ENCODE measurements at places on chromosomes 12 and 14.

DNA sequence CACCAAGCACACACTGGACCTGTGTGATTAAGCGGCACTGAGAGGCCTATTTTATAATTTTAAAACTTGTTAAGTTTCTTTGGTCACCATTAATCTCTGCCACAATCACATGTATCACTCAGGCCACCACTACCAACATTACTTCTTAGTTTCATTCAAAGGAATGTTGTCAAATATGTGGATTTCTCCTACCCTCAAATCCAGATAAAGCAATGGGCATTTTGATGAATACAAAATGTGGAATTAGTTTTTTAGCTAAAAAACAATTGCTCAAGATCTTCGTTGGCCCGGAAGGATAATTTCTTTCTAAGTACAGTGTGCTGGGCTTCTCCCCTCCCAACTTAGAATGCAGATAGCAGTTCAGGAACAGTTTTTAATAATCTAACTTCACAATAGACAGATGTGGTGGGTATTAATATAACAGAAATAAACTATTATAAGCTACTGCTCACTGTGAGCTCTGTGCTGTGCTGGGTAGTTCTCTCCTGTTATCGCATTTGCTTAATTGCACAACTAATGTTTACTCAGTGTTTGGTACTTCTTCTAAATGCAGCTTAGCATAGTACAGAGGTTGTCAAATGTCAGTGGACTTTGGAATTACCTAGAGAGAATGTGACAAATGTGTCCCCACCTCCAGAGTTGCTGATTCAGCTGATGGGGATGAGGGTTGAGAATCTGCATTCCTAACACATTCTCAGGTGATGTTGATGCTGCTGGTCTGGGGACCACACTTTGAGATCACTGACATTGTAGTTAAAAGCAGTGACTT, 266.7 kb upstream of the AMIGO2 start:
- DNase-seq = no peak

DNA sequence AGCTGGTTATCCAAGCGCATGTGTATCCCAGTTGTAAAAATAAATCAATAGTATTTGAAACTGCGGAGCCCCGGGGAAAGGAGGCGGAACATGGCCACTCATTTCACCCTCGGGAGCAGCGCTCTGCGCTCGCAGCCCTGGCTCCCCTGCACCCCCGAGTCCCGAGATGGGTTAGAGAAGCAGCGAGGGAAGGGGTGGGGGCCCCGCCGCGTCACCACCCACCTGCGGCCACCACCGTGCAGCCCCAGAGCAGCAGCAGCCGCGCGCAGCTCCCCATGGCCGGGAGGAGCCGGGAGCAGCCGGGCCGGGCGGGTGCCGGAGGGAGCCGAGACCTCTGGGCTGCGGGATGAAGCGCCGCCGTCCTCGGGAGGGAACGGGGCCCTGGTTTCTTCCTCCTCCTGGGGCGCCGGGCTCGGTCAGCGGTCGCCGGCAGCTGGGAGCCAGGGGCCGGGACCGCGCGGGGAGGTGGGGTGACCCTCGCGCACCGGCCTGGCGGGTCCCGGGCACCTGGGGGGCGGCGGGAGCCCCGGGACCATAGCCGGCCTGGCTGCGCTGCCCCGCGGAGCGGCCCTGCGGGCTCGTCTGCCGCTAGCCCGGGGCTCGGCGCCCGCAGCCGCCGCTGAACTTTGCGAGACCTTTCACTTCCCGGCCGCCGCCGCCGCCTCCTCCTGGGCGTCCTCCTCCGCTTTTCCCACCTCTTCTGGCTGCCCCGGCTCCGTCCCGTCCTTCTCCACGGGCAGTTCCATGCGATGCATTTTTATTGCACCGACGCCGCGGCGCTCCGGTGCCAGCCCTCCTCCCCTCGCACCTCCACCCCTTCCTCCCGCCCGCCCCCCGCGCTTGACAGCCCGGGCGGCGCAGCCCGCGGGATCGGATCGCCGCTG, at the start of gene NTN4:
Gene NTN4 (minus strand): TSS at position 732 of the 884 bp plus-strand sequence. CDS start 455 bp downstream, at position 277.
- DNase-seq = no peak

DNA sequence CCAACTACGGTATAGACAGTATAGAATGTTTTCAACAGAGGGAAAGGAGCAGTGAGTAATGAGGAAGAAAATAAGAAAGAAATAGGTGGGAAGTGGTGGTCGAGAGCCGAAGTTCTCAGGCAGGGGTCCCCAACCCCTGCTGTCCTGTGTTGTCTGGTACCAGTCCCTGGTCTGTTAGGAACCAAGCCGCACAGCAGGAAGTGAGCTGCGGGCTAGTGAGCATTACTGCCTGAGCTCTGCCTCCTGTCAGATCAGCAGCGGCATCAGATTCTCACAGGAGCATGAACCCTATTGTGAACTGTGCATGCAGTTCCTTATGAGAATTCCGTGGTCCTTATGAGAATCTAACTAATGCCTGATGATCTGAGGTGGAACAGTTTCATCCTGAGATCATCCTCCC, 107.3 kb upstream of the PTPRR start:
- no peak for DNase-seq

DNA sequence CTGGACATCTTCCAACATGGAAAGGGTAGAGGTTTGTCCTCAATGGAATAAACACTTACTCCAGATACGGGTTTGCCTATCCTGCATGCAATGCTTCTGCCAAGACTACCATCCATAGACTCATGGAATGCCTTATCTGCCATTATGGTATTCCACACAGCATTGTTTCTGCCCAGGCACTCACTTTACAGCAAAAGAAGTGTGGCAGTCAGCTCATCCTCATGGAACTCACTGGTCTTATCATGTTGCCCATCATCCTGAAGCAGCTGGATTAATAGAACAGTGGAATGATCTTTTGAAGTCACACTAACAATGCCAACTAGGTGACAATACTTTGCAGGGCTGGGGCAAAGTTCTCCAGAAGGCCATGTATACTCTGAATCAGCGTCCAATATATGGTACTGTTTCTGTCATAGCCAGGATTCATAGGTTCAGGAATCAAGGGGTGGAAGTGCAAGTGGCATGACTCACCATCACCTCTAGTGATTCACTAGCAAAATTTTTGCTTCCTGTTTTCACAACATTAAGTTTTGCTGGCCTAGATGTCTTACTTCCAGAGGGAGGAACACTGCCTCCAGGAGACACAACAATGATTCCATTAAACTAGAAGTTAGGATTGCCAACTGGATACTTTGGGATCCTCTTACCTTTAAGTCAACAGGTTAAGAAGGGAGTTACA, 140.4 kb downstream of the SLC35F4 start:
- no peak for DNase-seq

DNA sequence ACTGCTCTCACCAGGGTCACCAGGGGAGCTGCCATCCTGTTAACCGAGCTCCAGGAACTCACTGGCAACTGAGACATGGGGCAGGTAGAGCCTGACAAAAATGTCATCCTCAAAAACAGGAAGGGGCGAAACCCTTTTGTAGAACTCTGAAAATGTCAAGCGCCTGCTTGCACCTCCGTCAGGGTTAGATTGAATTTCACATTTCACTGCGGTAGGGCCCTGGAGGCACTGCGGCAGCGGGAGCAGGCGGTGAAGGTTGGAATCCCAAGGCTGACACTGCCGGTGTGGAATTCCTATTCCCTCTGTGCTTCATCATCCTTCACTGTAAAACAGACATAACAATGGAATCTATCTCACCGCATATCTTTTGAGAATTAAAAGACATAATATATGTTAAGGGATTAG, 142.8 kb upstream of the TMCC3 start:
- no peak for DNase-seq

DNA sequence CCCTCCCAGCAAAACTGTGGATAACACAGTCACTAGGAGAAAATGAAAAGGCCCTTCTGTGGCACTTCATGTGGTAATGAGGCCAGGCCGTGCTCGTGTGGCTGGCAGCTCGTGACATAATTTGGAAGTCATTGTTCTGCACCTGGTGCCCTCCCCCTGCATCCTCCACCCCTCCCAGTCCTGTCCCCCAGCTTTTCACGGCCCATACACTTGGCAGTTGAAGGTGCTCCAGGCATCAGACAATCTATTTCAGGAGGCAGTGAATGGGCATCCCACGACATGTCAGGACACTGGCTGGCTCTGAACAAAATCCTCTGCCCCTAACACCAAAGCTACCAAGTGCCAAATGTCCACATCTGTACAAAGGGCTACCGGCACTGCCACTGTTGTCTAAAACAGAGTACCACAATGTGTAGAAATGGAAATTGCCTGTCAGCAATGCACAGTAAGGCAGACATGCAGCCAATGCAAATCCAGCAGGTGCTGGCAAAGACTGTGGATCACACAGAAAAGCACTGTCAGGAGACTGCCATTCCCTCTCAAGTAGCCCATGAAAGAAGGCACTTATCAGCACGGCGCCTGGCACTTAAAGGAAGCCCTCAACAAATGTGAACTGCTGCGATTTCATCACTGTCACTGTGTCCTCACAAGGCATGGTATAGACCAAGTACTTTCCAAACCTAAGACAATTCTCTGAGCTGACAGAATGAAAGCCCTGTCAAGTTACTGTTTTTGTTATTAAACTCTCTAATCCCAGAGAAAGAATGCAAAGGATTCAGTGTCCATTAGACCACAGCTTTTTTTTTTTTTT, 39.1 kb downstream of the CORO1C start:
- DNase-seq = peak; percentile 74

DNA sequence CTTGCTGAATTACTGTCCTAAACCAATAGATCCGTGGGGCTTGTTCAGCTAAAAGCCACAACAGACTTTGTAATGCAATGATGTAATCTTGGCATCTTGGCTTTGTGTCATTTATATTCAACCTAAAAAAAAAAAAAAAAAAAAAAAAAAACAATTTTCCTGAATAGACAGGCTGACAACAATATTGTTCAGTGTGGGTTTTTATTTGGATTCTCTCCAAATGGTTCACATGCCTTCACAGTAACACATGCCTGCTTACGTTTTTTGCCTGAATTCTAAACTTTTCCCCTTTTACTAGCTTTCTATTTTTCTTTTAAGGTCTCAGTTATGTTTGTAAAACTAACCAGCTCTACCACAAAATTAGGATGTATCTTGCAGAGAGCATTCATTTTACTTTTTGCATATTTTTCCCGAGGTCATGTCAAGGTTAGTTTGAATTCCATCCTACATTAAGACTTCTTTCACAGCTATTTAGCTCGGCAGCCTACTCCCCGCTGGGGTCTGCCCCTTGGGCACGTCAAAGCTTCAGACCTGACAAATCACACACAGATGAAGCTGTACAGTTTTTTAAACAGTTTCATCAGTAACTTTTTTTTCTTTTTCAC, 213.7 kb upstream of the NPAS3 start:
- DNase-seq = no peak

- DNase-seq = no peak
Measured at GRCh38 chr12:93122569-93123091, 193.5 kb upstream of the EEA1 start.

DNA sequence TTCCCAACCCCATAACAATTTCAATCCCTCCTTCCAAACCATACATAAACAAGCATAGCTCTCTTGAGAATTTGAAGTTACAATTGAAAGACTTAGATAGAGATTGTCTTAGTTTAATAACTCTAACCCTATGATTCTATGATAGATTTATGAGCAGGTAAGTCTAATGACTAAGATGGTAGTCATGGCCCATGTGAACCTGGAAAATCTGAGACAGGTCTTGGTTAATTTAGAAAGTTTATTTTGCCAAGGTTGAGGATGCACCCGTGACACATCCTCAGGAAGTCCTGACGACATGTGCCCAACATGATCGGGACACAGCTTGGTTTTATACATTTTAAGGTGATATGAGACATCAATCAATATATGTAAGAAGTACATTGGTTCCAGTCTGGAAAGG, 248.8 kb downstream of the KCNH5 start:
- no peak for DNase-seq

GRCh38 chr14:49893309-49894213, 679 bp downstream of the ARF6 start:
- no peak for DNase-seq

DNA sequence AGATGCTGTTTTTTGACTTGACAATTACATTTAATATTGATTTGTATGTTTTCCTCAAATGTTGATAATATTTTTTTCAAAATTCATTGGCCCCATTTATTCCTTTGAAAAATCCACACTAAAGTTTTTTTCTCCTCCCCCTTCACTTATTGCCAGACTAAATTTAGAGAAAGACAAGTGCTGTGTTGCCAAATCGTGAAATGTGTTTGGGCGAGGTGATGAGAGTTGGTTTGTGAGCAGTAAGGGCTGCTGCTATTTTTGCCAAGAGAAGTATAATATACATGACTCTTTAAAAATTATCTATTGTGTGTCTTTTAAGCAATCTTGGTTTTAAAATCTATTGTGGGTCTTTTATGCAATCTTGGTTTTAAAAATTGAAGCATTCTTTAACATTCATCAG, 188.9 kb downstream of the PPFIA2 start:
- DNase-seq = no peak

DNA sequence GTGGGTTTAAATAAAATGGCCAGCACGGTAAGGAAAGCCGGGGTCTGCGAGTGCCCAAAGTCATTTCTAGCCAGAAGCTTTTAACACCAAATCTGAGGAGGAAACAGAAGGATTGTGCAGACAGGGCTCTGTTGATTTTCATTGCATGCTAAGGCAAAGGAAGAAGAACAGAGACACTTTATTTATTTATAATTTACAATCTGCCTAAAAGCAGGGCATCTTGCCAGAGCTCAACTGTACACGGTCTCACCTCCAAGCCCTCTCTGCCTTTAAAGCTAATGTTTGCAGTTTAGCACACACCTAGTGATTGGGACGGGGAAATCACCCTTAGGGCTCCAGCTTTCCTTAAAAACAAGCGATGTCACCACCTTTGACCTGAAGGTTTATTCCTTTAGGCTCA, 4.0 kb downstream of the KCNA5 start:
- no peak for DNase-seq

DNA sequence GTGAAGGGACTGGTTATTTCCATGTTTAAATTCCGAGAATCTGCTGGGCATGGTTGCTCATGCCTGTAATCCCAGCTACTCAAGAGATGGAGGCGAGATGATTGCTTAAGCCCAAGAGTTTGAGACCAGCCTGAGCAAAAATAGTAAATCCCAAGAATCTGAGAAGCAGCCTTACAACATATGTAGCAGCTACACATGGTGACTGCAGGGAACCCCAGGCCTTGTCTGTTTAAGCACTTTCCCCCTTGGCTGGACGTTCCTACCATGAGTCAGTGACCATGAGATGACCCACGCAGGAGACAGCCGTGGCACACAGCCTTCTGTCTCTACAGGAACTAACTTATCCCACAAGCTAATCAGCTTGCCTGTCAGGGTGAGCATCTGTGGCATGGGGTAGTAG, 5.5 kb upstream of the SLC24A4 start:
- no peak for DNase-seq

- no peak for DNase-seq
Measured at GRCh38 chr12:24950231-24950834, 1.4 kb upstream of the BCAT1 start.
